ENCODE measurements at places on chromosomes 4 and X. TPM values are rescaled to one million over a fixed set of nuclear protein-coding genes. Genes with fewer than 3 reads are reported as not detected.

NKAP gene
- polyA plus RNA-seq = 4.7 TPM

DCLK2 gene
- 134 TPM for polyA plus RNA-seq

TEX13C gene
- 0.22 TPM for polyA plus RNA-seq

RTL9 gene
- polyA plus RNA-seq = 0.58 TPM

FHIP1A gene
- polyA plus RNA-seq = not detected

All from neural cell (in vitro differentiated cells).